ENCODE measurements at places on chromosomes 3 and 15. TPM values are rescaled to one million over a fixed set of nuclear protein-coding genes. Genes with fewer than 3 reads are reported as not detected.

RLBP1 gene
- total RNA-seq: not detected

DNA sequence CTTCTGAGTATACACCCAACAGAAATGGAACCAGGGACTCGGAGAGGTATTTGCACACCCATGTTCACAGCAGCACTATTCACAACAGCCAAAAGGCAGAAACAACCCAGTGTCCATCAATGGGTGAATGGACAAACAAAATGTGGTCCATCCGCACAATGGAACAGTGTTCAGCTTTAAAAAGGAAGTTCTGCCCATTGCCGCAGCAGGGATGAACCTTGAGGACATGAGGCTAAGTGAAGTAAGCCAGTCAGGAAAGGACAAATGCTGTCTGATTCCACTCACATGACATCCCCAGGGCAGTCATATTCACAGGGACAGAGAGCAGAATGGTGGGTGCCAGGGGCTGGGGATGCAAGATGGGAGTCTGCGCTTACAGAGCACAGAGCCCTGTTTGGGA lies 7.5 kb downstream of the IQSEC1 start:
- H3K27me3 ChIP-seq: peaks cover 28% of the 10 kb centered on the region
- H3K4me1 ChIP-seq: peaks cover 5% of the 10 kb centered on the region

- no peak overlapping the region for H3K27ac ChIP-seq
- peaks cover 2% of the 10 kb centered on the region for H3K27me3 ChIP-seq
- no peaks in the 10 kb centered on the region for H3K4me1 ChIP-seq
- H3K36me3 ChIP-seq: peaks cover 18% of the 10 kb centered on the region
Observed at GRCh38 chr15:22224241-22224671, 143.9 kb downstream of the OR4M2 start.

DNA sequence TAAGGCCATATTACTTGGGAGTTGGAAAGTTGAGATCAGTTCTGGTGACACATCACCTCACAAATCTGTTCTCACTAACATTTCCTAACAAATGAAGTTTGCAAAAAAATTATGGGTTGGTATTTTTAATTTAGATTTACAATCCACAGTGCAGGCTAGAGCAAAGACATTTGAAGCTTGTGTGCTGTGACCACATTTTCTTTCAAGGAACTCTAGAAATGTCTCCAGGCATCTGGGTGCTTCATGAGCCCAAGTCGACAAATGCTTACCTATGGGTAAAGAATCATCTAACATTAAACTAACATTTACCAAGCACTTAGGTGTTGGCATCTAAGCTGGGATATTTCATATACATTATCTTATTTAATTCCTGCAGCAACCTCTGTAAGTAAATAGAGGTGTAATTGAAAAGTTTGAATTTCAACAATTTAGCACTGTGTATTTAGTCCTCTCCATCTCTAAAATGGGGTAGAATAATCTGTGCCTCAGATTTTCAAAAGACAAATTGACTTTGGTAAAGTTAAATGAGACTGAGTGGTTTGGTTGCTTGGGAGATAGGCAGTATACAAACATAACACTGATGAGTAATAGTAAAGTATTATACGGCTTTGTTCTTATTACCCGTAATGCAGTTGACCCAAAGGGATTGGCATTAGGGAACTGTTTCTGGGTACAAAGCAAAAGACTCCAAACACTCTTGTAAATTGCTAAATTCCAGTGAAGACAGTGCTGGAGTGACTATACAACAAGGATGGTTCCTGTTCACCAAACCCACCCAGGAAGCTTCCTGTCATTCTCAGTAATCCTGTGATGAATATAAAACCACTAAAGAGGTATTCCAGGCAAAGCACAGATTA lies 162.5 kb downstream of the TPRG1 start:
- H3K27ac ChIP-seq: no peak overlapping the region
- no peak overlapping the region for H3K4me3 ChIP-seq

Data from HFFc6 (cell line).